Hair follicle dermal papilla cell (primary cell): ENCODE measurements at places on chromosomes 12 and 14. TPM values are rescaled to one million over a fixed set of nuclear protein-coding genes. Genes with fewer than 3 reads are reported as not detected.

Gene BATF
- total RNA-seq, result not detected in 2 replicates

Gene SLC15A5
- not detected in 2 replicates for total RNA-seq

Gene ACTN1
- total RNA-seq, result 558 and 576 TPM in 2 replicates

Gene TNFAIP2
- 59.4 and 83.2 TPM in 2 replicates for total RNA-seq

Gene TMEM132D
- 0.16 TPM in 1 of 2 replicates, not detected in the other for total RNA-seq

Gene TSPAN11
- 0.36 and 1.3 TPM in 2 replicates for total RNA-seq

Gene CIROP
- 0.12 TPM in 1 of 2 replicates, not detected in the other for total RNA-seq

Gene TMEM19
- 23.3 and 33.9 TPM in 2 replicates for total RNA-seq

Gene STXBP6
- 3.1 and 4.0 TPM in 2 replicates for total RNA-seq

Gene GMFB
- 109 and 111 TPM in 2 replicates for total RNA-seq

Gene TAS2R8
- total RNA-seq, result 0.12 TPM in 1 of 2 replicates, not detected in the other

Gene PROX2
- 0.12 and 0.16 TPM in 2 replicates for total RNA-seq

Gene CSRP2
- 16.7 and 26.2 TPM in 2 replicates for total RNA-seq

Gene ZBTB42
- 5.7 and 5.8 TPM in 2 replicates for total RNA-seq

Gene WNT1
- not detected in 2 replicates for total RNA-seq

Gene CCDC196
- total RNA-seq, result not detected in 2 replicates

Gene SELPLG
- 4.0 and 4.2 TPM in 2 replicates for total RNA-seq

Gene GLT1D1
- total RNA-seq, result not detected in 2 replicates

Gene NPAS3
- total RNA-seq, result 0.85 and 1.3 TPM in 2 replicates

Gene REM2
- total RNA-seq, result 0.12 TPM in 1 of 2 replicates, not detected in the other

Gene TMEM121
- 5.8 and 7.6 TPM in 2 replicates for total RNA-seq

Gene PLEKHG7
- total RNA-seq, result not detected in 2 replicates

Gene KRT1
- not detected in 2 replicates for total RNA-seq

Gene JAG2
- 0.61 and 2.3 TPM in 2 replicates for total RNA-seq

Gene PRPH
- total RNA-seq, result 0.12 and 0.16 TPM in 2 replicates

Gene INHBE
- 0.85 and 1.8 TPM in 2 replicates for total RNA-seq

Gene MYO1H
- total RNA-seq, result 0.16 TPM in 1 of 2 replicates, not detected in the other

Gene TAS2R20
- total RNA-seq, result 3.3 and 7.5 TPM in 2 replicates

Gene PTCSC3
- total RNA-seq, result not detected in 2 replicates

Gene ZNF891
- total RNA-seq, result 0.85 and 1.3 TPM in 2 replicates

Gene SRGAP1
- 23.7 and 26.7 TPM in 2 replicates for total RNA-seq

Gene PTPRB
- 0.49 and 0.85 TPM in 2 replicates for total RNA-seq

Gene NANOG
- total RNA-seq, result not detected in 2 replicates

Gene SVOP
- total RNA-seq, result not detected in 2 replicates

Gene ACSS3
- 16.3 and 20.4 TPM in 2 replicates for total RNA-seq

Gene TCTN1
- 32.1 and 44.3 TPM in 2 replicates for total RNA-seq

Gene SMAGP
- total RNA-seq, result 31.5 TPM in 2 replicates

Gene SPX
- total RNA-seq, result 0.32 TPM in 1 of 2 replicates, not detected in the other

Gene TAS2R19
- total RNA-seq, result 4.9 and 9.6 TPM in 2 replicates

Gene CRIP1
- total RNA-seq, result 13.1 and 26.5 TPM in 2 replicates

Gene ANO2
- total RNA-seq, result 1.1 TPM in 1 of 2 replicates, not detected in the other

Gene FAM181A
- total RNA-seq, result not detected in 2 replicates

Gene TRPV4
- total RNA-seq, result 1.5 and 1.8 TPM in 2 replicates

Gene OAS1
- 10.6 and 16.9 TPM in 2 replicates for total RNA-seq

Gene RAD9B
- 0.65 and 0.97 TPM in 2 replicates for total RNA-seq

Gene MANSC4
- total RNA-seq, result not detected in 2 replicates

Gene GNB3
- total RNA-seq, result 1.9 and 5.8 TPM in 2 replicates

Gene SLC7A8
- 16.2 and 17.4 TPM in 2 replicates for total RNA-seq

Gene G2E3
- total RNA-seq, result 12.6 and 17.0 TPM in 2 replicates

Gene MGST1
- 58.5 and 60.0 TPM in 2 replicates for total RNA-seq

Gene SMCO2
- not detected in 2 replicates for total RNA-seq

Gene PTPRO
- 0.24 and 0.65 TPM in 2 replicates for total RNA-seq

Gene POTEG
- not detected in 2 replicates for total RNA-seq

Gene BTBD7
- total RNA-seq, result 34.2 and 42.5 TPM in 2 replicates

Gene SART3
- 50.9 and 59.9 TPM in 2 replicates for total RNA-seq
